Effector memory CD8-positive, alpha-beta T cell (primary cell): ENCODE measurements at places on chromosomes 11 and 22.

DNA sequence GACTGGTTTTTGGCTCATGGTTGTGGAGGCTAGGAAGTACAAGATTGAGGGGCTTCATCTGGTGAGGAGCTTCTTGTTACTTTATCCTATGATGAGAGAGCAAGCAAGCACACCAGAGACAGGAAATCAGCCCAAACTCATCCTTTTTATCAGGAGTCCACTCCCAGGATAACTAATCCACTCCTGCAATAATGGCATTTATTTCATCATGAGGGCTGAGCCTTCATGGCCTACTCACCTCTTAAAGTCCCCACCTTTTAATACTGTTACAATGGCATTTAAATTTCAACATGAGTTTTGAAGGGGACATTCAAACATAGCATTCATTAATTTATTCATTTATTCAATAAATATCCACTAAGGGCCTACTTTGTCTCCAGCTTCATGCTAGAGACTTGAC, 60.9 kb downstream of the PARVA start:
- no peak for DNase-seq

GRCh38 chr22:50672471-50673230, at the start of gene SHANK3:
Gene SHANK3 (plus strand): TSS chr22:50672823.
- no peak for DNase-seq

DNA sequence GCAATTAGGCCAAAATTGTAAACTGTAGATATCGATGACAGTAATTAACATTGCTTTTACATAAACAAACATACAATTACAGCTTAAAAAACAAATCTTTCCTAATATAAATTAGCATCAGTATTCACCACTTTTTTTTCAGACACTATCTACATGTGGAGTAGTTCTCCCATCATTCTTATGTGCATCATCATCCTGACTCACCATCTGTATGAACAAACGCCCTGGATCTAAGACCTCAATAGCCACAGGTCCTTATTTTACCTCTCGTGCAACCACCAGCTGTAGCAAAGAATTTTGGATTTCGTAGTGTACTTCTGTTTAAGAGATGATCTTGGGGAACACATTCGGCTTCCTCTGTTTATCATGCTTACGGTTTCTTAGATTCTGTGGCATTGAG, 551.9 kb upstream of the KIRREL3 start:
- no peak for DNase-seq

DNA sequence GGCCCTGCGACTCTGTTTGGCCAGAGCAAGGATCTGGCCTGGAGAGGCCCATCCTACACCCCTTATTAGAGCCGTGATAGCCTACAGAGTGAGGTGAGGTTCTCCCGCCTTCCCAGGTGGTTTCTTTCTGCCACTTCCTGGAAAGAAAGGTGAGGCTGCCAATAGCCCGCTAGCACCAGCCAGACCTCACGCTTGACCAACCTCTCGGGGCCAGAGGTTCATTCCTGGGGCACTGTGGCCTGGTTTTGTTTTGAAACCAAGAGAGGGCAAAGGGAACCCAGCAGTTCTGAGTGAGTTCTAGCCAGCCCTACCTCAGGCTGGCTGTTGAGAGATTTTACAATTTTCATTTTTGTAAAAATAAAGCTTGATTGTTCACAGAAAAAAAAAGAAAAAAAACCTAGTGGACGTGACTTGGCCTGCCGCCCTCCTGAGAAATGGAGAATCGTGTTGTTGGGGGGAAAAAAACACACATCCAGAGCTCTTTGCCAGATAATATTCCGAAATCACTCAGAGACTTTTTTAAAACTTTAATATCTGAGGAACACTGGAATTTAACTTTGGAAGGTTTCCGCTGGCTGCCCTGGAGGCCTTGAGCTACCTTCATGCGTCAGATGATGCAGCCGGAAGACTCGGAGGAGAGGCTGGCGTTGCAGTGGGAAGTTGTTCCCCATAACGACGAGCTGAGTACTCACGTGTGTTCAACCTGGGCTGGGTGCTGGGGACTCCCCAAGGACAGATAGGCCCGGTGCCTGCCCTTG, 84.5 kb downstream of the BCR start:
- no peak for DNase-seq

- no peak for DNase-seq
Observed at GRCh38 chr11:103844327-103845215, 191.9 kb upstream of the DDI1 start.

GRCh38 chr22:44890416-44891292, 119.2 kb downstream of the PHF21B start:
- DNase-seq: no peak

DNA sequence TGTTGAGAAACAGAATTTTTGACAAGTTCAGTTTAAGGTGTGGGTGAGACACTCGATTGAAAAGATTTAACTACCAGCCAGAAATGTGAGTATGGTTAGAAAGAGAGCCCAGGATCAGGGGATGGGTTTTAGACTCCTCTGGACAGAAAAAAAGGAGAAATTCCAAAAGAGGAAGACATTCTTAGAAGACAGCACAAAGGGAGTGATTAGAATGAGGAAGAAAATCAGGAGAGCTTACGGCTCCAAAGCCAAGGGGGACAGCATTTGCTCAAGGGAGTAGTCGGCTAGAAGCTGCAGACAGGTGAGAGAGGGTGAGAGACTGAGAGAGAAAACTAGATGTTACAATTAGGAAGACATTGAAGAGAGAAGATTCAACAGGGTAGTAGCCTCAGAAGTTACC, 166.1 kb downstream of the ADAMTS15 start:
- no peak for DNase-seq

DNA sequence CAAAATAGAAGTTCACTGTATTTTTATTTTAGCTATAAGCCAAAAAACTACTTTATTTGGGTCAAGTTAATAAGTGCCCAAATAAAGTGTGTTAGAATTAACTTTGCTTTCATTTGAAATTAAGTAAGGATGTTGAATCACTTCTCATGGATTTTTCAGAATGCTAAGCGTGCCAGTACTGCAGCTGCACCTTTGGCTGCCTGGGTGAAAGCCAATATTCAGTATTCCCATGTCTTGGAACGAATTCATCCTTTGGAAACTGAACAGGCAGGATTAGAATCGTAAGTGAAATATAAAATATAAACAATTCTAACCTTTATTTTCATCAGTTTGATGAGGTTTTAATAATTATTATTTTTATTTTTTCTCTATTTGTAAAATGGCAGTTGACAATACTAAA, 113.6 kb downstream of the DYNC2H1 start:
- no peak for DNase-seq
